ENCODE measurements at places on chromosomes 3 and 15.

- no peak for DNase-seq
These were observed 125.0 kb downstream of the PDZRN3 start for GRCh38 chr3:73499787-73500186.

- no peak for DNase-seq
These were observed 7.7 kb upstream of the PRKCD start for GRCh38 chr3:53153264-53153823.

- no peak for DNase-seq
These were observed 493.3 kb upstream of the NAALADL2 start for GRCh38 chr3:174365796-174366195.

- no peak for DNase-seq
These were observed 42.9 kb downstream of the PIAS1 start for GRCh38 chr15:68097029-68097428.

DNA sequence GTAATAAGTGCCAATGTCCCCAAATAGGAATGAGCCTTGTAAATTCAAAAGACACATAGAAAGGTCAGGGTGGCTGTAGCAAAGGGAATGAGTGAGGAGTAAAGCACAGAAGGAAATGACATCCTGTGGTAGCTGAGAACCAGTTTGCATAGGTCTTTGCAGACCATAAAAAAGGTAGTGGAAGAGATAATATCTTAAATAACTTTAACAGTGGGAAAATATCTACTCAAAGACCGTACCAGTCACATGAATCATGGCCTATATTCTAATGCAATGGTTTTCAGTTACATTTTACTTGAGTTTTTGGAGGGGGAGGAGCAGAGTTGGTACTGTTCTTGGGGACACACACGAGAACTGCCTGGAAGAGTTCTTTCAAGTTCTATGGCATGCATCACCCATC, 297.3 kb upstream of the ADAMTS9 start:
- no peak for DNase-seq

- no peak for DNase-seq
These were observed 781 bp downstream of the TRNT1 start for GRCh38 chr3:3127432-3128010.

DNA sequence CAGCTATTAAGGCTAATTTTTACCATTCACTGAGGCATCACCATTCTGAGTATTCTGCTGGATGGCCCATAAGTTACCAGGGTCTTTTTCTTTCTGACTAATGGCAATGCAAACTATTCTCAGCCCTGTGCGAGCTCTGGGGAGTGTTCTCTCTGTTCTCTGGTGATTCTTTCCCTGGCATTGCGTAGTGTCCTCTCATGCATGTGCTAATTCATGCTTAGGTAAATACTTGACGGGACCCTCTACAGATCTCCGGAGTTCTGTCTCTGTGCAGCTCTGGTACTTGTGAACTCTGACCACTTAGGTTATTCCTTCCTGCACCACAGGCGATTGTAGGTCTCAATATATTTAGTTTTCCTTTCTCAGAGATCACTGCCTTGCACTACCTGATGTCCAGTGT, 34.8 kb downstream of the UBE2E1 start:
- no peak for DNase-seq

GRCh38 chr3:50157827-50158529, 2.9 kb downstream of the SEMA3F start:
- DNase-seq, result no peak

GRCh38 chr3:186223476-186223875, 114.6 kb upstream of the ETV5 start:
- DNase-seq, result no peak

DNA sequence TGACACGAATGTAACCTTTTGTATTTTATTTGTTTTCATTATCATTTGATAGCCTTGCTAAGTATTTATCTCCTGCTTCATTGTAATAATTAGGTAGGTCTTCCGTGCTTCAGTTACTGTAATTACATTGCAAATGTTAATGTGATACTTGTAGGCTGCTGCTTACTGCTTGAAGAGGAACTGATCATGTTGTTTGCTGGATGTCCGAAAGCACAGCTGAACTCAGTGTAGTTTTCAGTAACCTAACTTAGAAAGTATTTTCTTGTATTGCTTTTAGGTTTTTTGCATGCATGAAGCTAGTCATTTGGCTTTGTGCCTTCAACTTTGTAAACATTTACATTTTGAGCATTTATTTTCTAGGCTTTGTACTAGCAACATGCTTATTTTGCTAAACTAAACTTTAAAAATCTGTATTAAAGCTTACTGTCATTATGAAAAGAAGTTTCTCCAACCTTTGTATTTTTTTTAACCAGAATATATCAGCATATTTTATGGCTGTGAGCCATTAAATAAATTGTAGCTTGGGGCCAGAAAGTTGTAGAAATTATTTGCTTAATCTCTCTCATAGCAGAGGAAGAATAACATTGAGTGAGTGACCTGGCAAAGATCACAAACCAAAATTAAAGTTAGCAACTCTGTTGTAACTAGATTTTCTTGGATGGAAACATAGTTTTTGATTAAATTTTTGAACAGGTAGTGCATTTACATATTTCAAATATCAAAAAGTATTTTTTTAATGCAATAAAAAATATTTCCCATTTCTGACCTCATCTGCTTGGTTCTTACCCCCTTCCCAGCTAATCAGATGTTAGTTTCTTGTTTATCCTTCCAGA, 30.7 kb downstream of the SACM1L start:
- DNase-seq, result no peak

GRCh38 chr15:68994149-68994548, 20.3 kb upstream of the NOX5 start:
- DNase-seq, result no peak

DNA sequence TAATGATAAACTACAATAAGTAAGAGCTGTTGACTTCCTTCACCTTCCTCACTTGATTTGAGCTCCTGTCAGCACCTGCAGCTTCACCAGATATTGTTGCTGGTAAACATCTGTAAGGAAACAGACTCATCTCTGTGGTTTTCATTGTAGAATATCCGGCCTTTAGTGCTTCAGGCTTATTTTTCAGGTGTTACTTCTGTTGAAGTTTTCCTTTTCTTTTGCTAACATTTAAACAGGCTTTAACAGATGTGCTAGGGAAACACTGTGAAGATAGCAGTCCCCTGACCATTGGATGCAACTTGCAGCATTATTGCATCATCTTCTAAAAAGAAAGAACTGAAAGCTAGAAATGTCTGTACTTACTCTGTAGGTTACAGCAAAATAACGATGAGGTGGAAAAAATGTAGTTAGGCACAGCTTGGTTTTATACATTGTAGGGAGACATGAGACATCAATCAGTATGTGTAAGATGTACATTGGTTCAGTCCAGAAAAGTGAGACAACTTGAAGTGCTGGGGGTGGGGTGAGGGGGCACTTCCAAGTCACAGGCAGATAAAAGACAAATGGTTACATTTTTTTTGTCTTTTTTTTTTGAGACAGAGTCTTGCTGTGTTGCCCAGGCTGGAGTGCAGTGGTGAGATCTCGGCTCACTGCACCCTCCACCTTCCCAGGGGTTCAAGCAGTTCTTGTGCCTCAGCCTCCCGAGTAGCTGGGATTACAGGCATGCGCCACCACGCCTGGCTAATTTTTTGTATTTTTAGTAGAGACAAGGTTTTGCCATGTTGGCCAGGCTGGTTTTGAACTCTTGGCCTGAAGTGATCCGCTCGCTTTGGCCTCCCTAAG, 10.2 kb downstream of the EDEM1 start:
- no peak for DNase-seq

DNA sequence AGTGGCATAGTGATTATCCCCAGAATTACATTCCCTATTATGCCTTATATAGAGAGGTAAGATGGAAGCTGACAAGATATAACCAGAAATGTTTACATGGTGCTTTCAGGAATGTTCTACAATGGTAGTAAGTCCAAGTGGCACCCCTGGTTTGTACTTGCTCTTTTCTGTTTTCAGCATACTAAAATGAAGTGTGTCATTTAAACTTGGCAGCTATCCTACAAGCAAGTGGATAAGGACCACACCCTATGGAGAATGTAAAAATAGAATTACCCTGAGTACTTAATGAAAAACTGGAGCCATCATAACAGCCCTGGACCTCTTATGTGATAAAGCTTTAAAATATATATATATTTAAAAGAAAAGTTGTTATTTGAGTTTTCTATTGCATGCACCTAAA, 1012.7 kb upstream of the CADM2 start:
- DNase-seq, result no peak

- DNase-seq, result no peak
These were observed 31.1 kb upstream of the CAPN7 start for GRCh38 chr3:15174953-15175352.

DNA sequence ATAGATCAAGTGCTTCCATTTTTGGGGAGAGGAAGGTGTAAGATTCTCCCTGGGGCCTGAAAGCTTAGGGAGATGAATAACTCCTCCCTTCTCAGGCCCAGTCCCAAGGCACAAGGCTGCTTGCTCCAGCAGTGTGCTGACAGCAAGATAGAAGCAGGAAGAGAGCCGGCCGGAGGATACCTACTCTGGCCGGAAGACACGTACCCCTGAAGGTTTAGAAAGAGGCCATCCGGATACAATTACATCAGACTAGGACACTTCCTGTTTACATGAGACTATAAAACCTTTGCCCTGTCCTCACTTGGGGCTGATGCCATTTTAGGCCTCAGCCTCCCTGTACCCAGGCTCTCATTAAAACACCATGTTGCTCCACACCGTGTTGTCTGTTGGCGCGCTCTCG, 329.9 kb downstream of the SV2B start:
- DNase-seq, result no peak

DNA sequence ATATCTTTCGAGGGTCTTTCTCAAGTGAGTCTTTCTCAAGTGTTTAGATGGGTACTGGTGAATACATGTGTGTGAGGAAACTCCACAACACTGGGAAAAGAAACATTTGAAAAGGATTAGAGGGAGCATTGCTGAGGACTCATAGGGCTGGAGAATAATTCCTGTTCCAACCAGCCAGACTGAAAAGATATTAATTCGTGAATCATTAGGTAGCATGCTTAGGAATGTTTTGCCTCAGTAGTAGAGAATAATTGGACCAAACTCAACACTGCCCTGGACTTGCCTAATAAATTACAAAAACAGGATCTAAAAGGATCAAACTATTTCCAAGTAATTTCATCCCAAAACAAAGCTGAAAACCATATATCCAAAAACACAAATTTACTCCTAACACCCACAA, 17.3 kb downstream of the PP2D1 start:
- no peak for DNase-seq

GRCh38 chr15:43901495-43901894, 74.7 kb downstream of the WDR76 start:
- no peak for DNase-seq

GRCh38 chr3:95387242-95388021, 1324.6 kb downstream of the NSUN3 start:
- no peak for DNase-seq

GRCh38 chr3:101243285-101244211, 76.8 kb downstream of the IMPG2 start:
- DNase-seq, result no peak

- DNase-seq, result no peak
These were observed 42.4 kb downstream of the ZNF710 start for GRCh38 chr15:90043530-90044010.

GRCh38 chr15:59833366-59833765, 144.2 kb upstream of the BNIP2 start:
- DNase-seq, result no peak

GRCh38 chr15:37638691-37639090, 295.7 kb upstream of the TMCO5A start:
- no peak for DNase-seq

GRCh38 chr15:61892140-61892539, 168.1 kb downstream of the VPS13C start:
- DNase-seq, result no peak

DNA sequence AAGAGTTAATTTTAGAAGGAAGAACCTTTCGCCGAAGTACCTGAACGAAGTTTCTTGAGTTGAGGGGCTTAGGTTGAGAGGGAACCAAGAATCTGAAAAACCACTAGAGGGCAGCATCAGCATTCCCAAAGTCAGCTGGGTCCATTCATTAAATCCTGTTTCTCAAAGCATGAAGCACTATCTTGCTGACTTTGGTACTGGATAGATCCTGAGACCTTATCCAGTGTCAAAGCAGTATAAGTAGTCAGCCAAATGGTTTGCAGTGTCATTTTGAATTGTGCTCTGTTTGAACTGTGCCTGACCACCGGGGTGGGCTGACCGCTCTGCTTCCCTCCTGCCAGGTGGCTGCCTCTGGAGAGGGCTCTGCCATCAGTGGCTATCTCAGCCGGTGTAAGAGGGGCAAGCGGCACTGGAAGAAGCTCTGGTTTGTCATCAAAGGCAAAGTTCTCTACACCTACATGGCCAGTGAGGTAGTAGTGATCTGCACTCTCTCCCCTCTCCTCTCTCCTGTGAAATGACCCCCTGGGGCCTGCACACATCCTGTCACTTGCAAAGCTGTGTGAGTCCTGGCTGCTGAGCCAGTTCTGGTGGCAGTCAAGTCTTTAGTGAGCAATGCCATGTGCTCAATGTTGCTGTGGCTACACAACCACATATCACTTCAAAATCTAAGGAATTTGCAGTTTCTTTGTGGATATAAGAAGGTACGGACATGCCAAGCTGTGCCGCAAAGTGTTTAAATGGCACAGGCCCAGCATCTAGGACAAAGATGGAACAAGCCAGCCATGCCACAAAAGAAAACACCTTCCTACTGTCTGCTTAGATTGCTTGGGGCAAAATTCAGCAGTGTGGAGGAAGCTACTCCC, 21.4 kb upstream of the NR2C2 start:
- DNase-seq, result no peak

DNA sequence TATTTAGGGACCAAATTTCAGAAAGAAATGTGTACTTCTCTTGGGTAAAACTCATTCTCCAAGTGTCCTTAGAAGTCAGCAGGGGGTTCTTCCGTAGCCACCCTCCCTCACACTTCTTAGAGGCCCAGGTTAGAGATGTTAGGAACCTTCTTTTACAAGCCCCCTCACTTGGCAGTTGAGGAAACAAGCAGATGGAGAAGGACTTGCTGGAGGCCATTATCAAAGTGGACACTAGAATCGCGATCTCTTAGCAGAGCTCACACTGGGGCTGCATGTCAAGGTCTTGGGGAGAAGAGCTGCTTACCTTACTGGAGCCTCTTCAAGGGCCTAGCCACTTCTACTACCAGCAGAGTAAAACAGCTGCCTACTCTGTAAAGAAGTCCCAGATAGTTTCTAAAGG, 69.4 kb upstream of the POLG start:
- DNase-seq, result no peak

GRCh38 chr15:39427705-39428104, 153.2 kb upstream of the THBS1 start:
- DNase-seq, result no peak

- DNase-seq, result no peak
These were observed 69.9 kb downstream of the TBC1D5 start for GRCh38 chr3:17672506-17672905.

- no peak for DNase-seq
These were observed 68.5 kb downstream of the CBLB start for GRCh38 chr3:105800320-105800719.

GRCh38 chr15:101410612-101411011, 78.9 kb downstream of the PCSK6 start:
- DNase-seq, result no peak

GRCh38 chr15:72179950-72180581, 17.5 kb downstream of the GRAMD2A start:
- no peak for DNase-seq

- DNase-seq, result no peak
These were observed 8.0 kb downstream of the DYNC1LI1 start for GRCh38 chr3:32562640-32563039.
